Smooth muscle cell of trachea (primary cell): ENCODE measurements at places on chromosomes 7 and 10. TPM values are rescaled to one million over a fixed set of nuclear protein-coding genes. Genes with fewer than 3 reads are reported as not detected.

TCERG1L gene
- not detected in 2 replicates for total RNA-seq

GJD4 gene
- not detected in 2 replicates for total RNA-seq

NYAP1 gene
- total RNA-seq, result 1.3 and 3.5 TPM in 2 replicates

CCL24 gene
- total RNA-seq, result not detected in 2 replicates

LBX1 gene
- total RNA-seq, result not detected in 2 replicates

MSS51 gene
- total RNA-seq, result 1.8 and 2.5 TPM in 2 replicates

SPACDR gene
- 0.73 and 2.6 TPM in 2 replicates for total RNA-seq

KCNH2 gene
- total RNA-seq, result 0.33 TPM in 1 of 2 replicates, not detected in the other

HOXA2 gene
- total RNA-seq, result 1.3 and 2.6 TPM in 2 replicates

HOXA13 gene
- total RNA-seq, result under 0.01 TPM in 2 replicates

C7orf57 gene
- not detected in 2 replicates for total RNA-seq

SLC26A5 gene
- not detected in 2 replicates for total RNA-seq

UNCX gene
- total RNA-seq, result not detected in 2 replicates

AKR1C2 gene
- total RNA-seq, result 51.9 and 62.1 TPM in 2 replicates

AGAP9 gene
- 5.2 and 5.5 TPM in 2 replicates for total RNA-seq

PDZD7 gene
- total RNA-seq, result 1.6 and 2.5 TPM in 2 replicates

FIS1 gene
- total RNA-seq, result 130 and 262 TPM in 2 replicates

EGR2 gene
- total RNA-seq, result 0.15 and 0.33 TPM in 2 replicates

DLX5 gene
- total RNA-seq, result not detected in 2 replicates

GJC3 gene
- not detected in 2 replicates for total RNA-seq

CCDC126 gene
- 6.3 and 8.4 TPM in 2 replicates for total RNA-seq

SHH gene
- under 0.01 TPM in 1 of 2 replicates, not detected in the other for total RNA-seq

LRRC18 gene
- total RNA-seq, result under 0.01 and 0.29 TPM in 2 replicates
